NCI-H1417 (cell line): ENCODE measurements at places on chromosomes 13 and 19.
A peak's percentile ranks its signal among the peaks of the same experiment; 100 is the strongest.

DNA sequence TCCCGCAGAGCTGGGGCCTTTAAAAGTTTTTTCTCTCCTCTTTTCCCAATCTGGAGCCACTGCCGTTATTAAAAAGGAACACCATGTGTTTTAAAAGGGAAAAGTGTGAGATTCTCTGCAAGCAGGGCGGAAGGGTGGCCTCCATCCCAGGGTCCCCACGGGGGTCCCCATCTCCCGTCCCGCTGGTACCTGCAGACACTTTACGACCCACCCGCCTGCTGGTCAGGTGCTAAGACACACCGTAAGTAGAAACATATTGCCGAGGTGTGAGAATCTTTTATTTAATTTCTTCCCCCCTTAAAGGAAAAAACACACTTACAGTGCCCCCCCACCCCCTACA, 1.8 kb downstream of the CRLF1 start:
- DNase-seq: no peak

DNA sequence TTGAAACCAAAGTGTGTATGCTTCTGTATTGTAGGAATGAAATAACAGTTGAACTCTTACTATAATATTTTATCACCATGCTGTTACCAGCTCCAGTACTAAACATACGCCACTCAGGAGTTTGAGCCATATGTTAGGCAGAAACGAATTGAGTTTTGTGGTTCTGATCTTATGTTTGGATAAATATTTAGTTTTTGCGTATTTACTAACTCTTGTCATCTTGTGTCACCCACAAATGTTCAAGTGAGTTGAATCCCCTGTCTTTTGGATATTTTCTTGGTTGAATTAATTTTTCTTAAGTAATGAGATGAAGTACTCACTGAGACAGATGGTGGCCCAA, 1.5 kb downstream of the FNDC3A start:
- DNase-seq: peak; percentile 34

DNA sequence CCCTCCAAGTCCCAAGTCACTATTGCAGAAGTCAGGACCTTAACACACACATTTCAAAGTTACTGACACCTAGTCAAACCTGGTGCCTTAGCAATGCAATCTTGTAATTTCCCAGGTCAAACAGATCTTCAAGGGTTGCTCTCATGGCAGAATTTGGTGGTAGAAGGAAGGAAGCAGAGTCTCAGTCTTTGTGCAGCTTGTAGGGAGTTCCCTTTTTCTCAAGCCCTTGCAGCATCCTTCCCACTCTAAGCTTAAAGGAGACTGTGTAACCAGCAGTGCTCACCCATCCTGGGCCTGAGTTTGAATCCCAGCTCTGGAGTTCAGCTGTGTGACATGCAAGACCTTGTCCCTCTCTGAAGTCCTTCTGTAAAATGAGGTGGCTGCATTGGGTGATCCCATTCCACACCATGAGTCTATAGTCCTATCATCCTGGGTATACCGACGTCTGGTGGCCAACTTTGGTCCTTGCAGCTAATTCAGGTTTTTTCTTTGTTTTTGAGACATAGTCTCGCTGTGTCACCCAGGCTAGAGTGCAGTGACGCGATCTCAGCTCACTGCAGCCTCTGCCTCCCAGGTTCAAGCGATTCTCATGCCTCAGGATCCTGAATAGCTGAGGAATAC, 9.8 kb downstream of the SIGLEC10 start:
- no peak for DNase-seq

- DNase-seq: no peak
Measured at GRCh38 chr13:104414181-104414580, 1348.0 kb upstream of the SLC10A2 start.

GRCh38 chr13:29482504-29482903, 113.0 kb downstream of the SLC7A1 start:
- DNase-seq: no peak

- DNase-seq: no peak
Measured at GRCh38 chr19:7784856-7785255, 21.8 kb downstream of the CLEC4M start.

DNA sequence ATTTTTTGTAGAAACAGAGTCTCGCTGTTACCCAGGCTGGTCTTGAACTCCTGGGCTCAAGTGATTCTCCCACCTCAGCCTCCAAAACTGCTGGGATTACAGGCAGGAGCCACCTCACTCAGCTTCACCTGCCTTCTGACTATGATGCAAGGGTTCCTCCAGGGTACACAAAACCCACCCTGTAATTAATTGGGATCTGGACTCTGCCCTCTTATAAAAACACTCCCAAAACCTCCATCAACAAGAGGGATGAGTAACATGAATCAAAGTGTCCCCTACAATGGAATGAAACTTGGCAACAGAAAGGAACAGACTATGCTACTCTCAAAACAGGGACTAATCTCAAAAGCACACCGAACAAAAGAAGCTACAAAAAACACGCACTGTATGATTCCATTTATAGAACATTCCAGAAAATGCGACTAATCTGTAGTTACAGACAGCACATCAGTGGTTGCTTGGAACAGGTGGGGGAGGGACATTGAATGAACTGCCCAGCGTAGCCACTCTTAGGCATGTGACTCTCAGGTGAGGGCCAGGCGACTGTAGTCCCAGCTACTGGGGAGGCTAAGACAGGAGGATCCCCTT, 3.2 kb upstream of the PRR36 start:
- no peak for DNase-seq

- DNase-seq: no peak
Measured at GRCh38 chr13:111879719-111880118, 187.2 kb upstream of the SOX1 start.

- DNase-seq: no peak
Measured at GRCh38 chr19:18672606-18673337, 10.7 kb upstream of the CRTC1 start.

DNA sequence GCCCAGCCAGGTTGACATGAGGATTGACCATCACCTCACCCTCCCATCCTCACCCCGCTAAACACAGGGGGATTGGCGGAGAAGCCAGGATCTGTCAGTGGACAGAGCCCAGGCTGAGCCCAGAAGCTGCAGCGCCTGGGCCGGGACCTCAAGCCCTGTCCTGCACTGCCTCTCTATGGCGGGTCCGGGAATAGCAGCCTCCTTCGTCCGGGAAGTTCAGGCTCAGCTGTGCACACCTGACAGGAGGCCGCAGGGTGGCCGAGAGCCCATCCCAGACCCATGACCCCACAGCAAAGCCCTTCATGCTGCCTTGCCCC, 67.8 kb downstream of the SPACA7 start:
- peak; percentile 90 for DNase-seq

- DNase-seq: no peak
Measured at GRCh38 chr19:51127755-51128154, 3.0 kb downstream of the SIGLEC9 start.

DNA sequence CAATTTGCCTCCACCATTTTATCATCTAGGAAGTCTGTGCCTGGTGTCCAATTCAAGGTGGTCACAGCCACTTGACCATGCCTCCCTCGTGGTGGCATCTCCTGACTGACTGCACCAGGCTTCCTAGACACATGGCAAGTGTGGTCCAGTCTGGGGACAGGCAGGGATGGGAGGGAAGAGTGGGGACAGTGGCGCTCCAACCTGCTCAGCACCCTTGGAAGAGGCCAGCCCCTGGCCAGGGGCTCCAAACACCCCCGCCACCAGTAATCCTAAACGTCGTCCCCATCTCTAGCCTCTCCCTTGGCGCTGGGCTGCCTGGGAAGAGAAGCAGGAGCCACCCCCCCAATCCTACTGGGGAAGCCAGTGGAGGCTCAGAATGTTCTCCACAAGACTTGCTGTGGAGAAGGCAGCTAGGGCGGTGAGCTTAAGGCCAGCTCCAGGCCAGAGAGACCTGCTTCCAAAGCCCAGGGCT, 2.7 kb downstream of the RPL36 start:
- no peak for DNase-seq

DNA sequence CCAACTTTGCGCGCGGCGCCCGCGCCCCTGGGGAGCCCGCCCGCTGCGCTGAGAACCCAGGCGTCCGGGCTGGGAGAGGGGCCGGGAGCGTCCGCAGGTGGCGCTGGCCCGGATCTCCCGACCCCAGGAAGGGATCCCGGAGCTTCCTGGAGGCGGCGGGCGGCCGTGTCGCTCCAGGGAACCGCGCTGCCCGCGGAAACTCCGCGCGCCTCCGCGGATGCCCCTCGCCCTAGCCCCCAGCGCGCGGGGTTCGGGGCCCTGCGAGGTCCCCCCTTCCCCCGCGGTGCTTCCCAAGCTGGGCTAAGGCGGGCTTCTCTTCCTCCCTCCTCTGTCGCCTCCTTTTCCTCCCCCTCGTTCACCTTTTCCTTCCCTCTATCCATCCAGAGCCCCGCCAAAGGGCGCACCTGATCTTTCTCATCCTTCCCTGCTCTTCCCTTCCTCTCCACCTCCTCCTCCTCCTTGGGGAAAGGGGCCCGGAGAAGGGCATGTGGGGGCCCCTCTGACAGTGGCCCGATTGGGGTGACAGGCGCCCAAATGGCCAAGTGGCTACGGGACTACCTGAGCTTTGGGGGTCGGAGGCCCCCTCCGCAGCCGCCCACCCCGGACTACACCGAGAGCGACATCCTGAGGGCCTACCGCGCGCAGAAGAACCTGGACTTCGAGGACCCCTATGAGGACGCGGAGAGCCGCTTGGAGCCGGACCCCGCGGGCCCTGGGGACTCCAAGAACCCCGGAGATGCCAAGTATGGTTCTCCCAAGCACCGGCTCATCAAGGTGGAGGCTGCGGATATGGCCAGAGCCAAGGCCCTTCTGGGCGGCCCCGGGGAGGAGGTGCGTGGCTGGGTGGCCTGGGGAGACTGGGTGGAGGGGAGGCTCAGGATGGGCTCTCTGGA, 710 bp downstream of the SHD start:
- DNase-seq: peak; percentile 66

DNA sequence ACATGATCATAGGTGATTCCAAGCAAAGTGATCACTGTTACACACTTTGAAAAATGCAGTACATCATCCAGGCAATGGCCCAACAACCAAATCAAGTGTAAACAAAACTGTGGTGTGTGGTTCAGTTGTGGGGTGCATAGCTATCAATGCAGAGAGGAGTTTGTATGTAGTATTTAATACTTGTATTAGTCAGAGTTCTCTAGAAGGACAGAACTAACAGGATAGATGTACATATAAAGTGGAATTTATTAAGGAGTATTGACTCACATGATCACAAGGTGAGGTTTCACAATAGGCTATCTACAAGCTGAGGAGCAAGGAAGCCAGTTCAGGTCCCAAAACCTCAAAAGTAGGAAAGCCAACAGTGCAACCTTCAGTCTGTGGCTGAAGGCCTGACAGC, 249.3 kb upstream of the HTR2A start:
- DNase-seq: no peak

DNA sequence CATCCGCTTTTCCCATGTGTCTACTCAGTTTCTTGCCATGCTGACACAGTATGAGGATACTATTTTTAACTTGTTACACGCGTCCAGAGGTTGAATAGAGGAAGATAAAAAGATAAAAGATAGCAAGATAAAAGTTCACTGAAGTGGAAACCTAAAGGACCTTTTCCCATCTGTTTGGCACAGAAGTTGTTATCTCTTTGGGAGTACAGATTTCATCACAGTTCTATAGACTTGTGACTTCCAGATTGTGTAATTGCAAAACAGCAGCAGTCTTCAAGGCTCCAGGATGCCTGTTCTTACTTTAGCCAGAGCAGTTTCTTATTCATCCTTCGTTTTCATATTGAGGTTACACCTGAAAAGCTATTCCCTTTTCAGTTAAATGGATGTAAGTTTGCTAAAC, 369.2 kb downstream of the GPC5 start:
- DNase-seq: no peak

- DNase-seq: no peak
Measured at GRCh38 chr19:47660435-47660832, 51.5 kb downstream of the BICRA start.

DNA sequence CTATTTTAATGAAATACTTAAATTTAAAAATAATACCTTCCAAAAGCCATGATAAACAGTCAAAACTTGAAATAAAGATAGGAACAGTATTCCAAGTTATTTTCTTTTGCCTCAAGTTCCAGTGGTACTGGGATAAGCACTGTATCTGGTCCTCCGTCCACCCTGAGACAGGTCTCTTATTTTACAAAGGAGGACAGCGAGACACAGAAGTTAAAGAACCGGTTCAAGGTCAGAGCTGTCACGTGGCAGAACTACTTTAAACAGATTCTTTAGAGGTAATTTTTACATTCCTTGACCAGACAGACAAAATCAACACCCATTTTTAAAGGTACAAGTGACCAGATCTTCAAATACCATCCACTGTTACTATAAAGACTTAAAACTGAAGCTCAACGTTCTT, 10.4 kb upstream of the DOCK9 start:
- DNase-seq: no peak

GRCh38 chr13:50684366-50684765, 159.1 kb downstream of the DLEU7 start:
- DNase-seq: no peak

- DNase-seq: peak; percentile 62
Measured at GRCh38 chr13:75635828-75636435, at the start of gene LMO7. Gene LMO7 (plus strand): TSS chr13:75636330. CDS start chr13:75636658, 328 bp downstream.

DNA sequence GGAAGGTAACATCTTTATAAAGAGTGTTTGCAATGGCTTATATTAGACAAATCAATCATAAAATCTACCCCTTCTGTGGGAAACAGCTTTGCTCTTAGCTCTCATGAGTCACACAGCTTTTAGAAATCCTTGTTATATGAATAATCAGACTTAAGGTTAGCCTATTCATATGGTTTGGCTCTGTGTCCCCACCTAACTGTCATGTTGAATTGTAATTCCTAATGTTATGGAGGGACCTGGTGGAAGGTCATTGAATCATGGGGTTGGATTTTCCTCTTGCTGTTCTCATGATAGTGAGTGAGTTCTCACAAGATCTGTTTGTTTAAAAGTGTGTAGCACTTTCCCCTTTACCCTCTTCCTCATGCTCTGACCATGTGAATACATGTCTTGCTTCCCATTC, 704.2 kb upstream of the KLHL1 start:
- DNase-seq: no peak

GRCh38 chr13:24870380-24870760, 106.4 kb downstream of the RNF17 start:
- no peak for DNase-seq

DNA sequence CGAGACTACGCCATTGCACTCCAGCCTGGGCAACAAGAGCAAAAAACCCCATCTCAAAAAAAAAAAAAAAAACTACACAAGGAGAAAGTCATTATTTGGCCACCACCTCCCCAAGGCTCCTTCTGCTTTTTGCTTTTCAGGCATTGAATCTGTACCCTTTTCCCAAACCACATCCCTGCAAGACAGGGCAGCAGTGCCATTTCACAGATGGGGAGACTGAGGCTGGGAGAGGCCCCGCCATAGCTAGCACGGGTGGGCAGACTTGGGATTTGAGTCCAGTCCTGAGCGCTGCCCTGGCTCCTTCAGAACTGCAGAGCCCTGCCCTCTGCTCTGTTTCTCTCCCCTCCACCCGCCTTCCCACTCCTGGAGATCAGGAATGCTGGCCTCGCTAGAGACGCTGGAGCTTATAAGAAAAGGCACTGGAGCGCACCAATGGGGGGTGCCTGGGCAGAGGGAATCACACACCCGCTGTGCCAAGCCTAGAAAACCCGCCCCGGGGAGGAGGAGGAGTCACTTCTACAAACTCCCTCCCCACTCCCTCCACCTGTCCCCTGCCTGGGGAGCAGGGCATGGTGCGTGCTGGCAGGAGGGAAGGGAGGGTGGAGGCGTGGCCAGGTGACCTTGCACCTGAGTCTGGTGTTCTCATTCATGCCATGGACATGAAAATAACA, 17.6 kb downstream of the TJP3 start:
- DNase-seq: peak; percentile 74
